Hematopoietic multipotent progenitor cell treated with erythropoietin and hydrocortisone succinate and interleukin-3 and kit ligand, for 8 days (in vitro differentiated cells): ENCODE measurements at places on chromosomes 3 and 15.

DNA sequence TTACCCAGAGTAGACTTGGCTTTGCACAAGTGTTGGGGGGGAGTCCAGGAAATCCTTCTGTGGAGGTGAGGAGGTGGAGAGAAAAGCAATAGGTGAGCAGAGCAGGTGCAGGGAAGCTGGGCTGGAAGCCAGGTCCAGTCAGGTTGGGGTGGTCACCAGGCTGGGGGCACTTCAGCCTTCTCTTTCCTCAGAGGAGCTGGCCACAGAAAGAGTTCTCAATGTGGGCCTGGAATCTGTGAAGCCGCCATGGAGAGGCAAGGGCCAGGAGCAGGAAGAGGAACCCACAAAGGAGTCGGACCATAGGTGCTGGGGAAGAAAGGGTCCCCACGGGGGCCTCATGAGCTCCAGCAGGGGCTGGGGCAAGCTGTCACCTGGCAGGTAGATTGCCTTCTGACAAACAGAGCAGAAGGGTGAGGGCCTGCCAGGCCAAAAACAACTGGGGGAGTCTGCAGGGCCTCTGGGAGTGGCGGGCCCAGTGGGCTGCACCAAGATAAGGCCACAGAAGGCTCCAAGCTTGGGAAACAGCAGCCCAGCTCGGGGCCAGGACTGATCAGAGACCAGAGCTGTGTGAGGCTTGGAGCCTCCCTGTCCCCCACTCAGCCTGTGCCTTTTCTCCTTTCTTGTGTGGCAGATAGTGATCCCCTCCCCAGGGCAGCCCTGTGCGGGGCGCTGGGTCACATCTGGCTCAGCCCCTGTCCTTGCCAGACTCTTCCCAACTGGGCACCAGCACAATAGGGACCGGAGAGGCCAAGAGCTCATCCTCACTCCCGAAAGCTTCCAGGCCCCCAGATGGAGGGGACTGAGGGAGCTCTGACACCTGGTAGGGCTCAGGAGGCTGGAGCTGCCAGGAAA is 53.0 kb upstream of the FGD5 start:
- DNase-seq: no peak

GRCh38 chr15:56616551-56616950 is 116.8 kb downstream of the ZNF280D start:
- no peak for DNase-seq

DNA sequence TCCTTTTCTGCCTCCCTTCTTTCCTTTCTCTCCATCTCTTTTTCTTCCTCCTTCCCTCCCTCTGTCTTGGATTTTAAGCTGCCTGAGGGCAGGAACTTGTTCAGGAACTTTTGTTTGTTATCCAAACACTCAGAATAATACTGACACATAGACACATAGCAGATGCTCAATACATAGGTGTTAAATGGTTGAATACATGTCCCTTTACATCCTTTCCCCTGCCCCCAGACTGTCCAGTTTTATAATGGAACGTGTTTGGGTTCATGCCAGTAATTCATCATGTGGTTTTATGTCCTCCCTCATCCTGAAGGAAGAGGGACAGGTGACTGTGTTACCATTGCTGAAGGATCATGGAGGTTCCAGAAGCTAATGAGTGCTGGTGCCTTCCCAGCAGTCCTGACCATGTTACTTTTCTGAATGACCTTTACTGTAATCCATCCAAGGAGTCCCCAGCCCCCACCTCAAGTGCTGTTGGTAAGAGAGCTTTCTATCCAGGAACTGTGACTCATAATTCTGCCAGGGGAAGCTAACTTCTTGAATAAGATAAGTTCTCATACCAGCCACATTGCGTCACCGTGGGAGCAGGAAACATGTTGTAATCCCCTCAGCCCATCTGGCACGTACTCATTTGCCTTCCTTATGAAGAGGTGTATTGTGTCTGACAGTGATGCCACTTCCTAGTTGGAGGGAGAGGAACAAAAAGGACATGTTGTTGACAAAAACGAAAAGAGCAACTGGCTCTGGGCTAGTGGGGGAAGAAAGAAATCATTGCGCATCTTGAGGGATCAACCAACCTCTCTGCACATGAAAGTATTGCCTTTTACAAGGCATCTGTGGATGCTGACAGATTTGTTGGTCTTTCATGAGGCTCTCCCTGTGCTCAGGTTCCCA is 52.4 kb downstream of the IL1RAP start:
- peak; percentile 88 for DNase-seq

DNA sequence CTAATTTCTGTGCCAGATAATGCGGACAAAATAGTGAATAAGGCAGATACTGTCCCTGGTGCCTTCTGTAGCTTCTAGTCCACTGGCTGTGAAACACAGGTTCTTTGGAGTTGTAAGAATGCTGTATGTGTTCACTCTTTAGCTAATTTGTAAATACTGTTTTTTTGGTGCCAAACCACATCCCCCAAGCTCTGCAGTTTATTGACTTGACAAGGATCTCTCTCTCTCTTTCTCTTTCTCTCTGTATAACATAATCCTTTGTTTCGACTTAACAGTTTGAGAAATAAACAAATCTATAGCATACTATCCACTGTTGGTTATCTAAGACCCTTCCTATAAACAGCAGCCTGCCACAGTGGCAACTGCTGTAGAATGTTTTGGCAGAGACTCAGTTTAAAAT is 7.6 kb downstream of the SMAD3 start:
- no peak for DNase-seq

- peak; percentile 48 for DNase-seq
Measured at GRCh38 chr3:15384510-15385237, 42.7 kb downstream of the METTL6 start.

- DNase-seq: no peak
Measured at GRCh38 chr15:64916365-64916764, 4.7 kb downstream of the ANKDD1A start.

DNA sequence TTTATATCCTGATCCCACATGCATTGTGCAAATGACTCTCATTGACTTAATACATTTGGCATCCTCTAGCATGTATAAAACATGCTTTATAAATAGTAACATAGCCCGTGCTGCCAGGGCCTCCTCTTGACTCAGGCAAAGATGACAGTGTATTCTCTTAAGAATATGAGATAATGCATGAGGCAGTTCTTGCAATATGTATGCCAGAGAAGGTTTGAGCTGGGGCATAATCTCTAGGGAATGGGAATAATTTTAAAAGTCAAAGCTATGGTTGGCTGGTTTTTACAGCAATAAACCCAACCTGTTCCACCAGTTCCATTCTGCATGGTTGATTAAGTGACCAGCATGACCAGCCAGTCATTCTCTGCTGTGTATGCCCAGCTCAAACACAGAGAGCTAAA is 179.0 kb upstream of the PFN2 start:
- DNase-seq: no peak

GRCh38 chr3:33089515-33089914 is 7.4 kb downstream of the GLB1 start:
- no peak for DNase-seq

DNA sequence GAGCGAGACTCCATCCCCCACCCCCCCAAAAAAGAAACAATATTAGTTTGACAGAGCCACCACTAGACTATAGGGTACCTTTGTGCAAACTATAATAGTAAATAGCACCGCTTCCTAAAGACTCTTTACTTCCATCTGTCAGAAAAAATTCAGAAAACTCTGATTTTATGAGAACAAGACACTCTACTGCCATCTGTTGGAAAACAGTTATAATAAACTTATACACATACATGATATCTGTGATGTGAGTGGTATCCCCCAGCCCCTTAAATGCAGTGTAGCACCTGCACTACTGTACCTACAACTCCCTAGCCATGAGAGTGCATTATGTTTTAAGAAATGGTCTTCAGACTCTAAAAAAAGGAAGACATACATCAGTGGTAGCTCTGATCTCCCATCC is 47.1 kb upstream of the CTDSPL start:
- DNase-seq: peak; percentile 6

DNA sequence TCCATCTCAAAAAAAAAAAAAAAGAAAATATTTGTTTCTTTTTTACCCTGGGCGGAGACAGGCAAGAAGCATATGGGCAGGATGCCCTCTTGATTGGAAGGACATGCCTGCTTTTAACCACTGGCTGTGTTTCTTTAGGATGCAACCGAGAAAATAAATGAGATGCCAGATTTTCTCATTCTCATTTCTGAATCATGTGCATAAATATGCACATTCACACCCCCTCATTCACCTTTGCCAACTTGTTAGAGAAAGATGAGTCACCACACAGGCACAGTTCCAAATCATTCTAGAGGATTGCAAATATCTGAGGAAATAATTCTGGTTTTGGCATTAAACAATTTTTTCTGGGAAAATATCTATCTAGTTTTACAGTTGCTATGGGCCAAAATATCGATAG is 3.3 kb downstream of the LIPH start:
- DNase-seq: peak; percentile 51

- DNase-seq: no peak
Measured at GRCh38 chr3:10309736-10310135, 11.2 kb downstream of the SEC13 start.

DNA sequence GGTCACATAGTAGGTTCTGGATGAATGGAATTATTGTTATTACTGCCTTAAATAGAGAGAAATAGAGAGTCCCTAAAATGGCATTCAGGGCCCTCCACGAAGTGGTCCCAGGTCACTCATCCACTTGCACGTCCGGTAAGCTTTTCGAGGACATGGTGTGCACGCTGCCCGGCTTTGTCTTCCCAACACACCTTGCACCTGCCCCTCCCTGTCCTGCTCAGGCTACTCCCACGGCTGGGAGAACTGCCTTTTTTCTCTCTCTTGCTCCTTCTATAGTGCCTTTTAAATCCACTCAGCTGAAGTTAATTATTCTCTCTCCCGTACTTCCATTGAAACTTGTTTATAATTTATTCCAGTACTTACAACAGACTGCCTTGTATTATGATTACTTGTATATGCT is 5.6 kb upstream of the DGKG start:
- no peak for DNase-seq

GRCh38 chr3:171768281-171768900 is 41.9 kb downstream of the PLD1 start:
- no peak for DNase-seq

- DNase-seq: no peak
Measured at GRCh38 chr3:151625586-151625985, 108.1 kb upstream of the AADACL2 start.

GRCh38 chr15:57411945-57412768 is 35.9 kb downstream of the CGNL1 start:
- DNase-seq: no peak

DNA sequence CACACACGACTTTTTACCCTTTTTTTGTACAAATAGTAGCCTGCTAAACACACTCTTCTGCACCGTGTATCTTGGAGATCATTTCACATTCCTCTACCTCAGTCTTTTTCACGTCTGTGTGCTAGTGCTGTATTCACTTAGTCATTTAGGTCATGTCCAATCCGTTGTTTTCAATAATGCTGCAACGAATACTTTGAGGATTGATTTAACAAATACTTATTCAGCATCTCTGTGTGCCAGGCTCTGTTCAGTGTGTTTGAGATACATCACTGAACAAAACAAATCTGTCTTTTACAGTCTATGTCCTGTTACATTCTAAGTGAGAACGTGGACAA is 882 bp downstream of the JMJD7 start:
- DNase-seq: peak; percentile 2

GRCh38 chr15:47415539-47415971 is 301.8 kb upstream of the SEMA6D start:
- no peak for DNase-seq

- DNase-seq: no peak
Measured at GRCh38 chr15:74613953-74614743, 1.5 kb upstream of the CLK3 start.

DNA sequence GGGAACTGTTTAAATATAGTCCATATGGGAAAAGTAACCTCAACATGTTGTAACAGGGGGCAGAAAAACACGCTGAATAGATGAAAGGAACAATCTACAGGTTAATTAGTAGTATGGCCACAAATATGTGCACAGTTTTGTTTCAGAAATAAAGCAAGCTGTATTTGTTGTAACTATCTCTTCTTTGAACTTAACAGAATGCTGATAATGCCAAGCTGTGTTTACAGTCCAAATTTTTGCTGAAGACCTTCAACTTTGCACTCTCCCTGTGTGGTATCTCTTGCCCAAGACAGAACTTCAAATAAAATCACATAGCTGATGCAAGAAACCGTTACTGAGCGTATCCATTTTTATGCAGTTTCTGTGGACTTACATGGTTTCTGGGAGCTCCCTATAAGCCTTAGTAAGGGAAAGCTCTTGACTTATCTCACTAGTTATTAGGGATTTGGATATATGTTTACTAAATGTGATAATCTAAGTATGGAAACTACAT is 425.4 kb upstream of the TPRG1 start:
- DNase-seq: no peak

DNA sequence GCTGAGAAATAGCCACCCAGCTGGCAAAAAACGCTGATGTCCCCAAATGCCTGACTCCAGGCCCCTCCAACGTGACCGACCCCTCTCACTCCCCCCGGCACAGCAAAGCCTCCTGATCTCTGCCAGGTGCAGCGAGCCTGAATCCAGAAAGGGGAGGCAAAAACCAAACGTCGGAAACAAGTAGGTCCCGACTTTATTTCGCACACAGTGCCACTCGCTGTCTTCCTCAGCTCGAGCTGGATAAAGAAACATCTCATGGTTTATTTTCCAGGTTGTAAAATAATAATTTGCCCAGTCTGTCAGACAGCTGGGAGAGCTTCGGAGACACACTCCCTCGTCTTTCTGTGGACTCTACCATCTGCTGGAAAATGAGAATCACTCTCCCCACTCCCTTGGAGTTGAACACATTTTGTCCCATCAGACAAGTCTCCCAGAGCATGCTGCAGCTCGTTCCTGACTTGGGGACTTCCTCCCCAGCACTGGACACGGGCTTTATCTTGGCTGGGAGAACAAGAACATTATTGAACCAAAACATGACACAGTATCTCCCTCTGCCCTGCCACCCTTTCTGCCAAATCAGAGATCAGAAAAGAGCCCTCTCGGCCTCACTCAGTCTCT is 142.8 kb downstream of the NUP210 start:
- DNase-seq: no peak

- DNase-seq: no peak
Measured at GRCh38 chr15:35567392-35567791, 21.4 kb upstream of the DPH6 start.

DNA sequence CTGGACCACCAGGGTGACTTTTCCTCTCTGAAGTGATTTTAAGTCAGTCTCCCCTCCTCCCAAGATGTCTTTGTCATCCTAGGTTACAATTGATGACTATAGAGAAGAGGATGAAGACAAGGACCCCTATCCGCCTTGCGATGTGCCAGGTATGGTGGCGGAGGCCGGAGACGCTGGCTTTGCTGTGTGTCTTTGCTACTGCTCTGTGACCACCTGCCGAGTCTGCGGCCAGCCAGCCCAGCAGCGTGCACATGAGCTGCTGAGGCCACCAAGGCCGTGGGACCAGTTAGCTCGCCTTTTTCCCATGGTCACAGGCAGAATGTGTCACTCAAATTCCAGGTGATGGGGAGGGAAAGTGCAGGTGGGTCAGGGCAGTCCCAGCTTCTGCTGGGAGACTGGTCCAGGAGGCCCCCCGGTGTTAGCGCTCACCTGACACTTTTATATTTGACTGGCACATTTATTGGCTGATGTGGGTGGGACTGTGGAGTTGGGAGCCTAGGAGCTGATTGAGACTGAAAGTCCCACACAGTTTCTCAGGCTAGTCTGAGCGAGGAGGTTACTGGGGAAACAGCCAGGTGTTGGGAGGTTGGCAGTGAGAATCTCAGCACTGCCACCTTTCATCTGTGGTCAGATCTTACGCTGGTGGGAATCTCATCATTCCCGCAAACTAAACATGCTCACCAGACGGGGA is 114.1 kb downstream of the CHDH start:
- no peak for DNase-seq
